Smooth muscle cell of the brain vasculature (primary cell): ENCODE measurements at places on chromosomes 3 and 15.

DNA sequence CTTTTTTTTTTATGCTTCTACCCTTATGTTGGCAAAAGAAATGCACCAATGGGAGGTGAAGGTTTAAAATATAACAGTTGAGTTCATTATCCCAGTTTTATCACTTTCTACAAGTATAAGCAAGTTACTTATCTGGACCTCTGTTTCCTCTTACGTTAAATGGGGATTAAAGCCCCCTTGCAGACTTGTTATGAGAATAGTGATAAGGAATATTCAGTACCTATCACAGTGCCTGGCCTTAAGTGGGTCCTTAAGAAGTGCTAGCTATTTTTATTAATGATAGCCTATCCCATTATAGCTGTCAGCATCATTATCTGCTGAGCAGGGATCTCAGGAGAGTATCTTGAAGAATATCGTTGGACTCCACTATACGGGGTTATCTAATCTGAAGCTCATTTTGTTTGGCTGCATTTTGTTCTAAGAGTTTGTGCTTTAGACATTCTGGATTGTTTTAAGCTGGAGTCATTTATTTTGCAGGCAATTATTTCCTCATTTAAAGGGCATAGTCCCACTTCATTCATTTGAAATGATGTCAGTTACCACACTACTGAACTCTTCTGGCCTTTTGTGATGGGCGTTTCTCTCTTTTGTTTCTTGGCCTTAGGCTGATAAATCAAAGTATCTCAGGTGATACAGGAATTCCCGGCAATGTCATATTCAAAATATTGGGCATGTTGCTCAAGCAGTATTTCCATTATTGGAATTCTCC, 28.8 kb downstream of the RAB8B start:
- DNase-seq, result no peak

DNA sequence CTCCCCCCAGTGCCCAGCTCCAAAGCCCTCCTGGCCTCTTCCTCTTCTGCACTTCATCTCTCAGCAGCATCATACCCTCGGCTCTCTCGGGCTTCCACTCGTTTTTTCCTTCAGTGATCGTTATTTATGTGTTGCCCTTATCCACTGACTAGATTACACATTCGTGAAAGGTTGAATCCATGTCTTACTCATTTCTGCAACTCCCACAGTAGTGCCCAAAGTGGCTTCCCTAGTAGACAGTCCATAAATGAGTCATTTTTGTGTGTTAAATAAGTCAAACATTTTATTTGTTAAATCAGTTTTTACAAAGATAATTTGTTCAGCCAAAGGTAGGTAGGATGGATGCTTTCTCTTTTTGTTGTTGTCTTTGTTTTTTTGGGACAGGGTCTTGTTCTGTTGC, 87.4 kb downstream of the CRTC3 start:
- no peak for DNase-seq

- DNase-seq, result no peak
Observed at GRCh38 chr3:70990723-70991122, 592.8 kb downstream of the FOXP1 start.

DNA sequence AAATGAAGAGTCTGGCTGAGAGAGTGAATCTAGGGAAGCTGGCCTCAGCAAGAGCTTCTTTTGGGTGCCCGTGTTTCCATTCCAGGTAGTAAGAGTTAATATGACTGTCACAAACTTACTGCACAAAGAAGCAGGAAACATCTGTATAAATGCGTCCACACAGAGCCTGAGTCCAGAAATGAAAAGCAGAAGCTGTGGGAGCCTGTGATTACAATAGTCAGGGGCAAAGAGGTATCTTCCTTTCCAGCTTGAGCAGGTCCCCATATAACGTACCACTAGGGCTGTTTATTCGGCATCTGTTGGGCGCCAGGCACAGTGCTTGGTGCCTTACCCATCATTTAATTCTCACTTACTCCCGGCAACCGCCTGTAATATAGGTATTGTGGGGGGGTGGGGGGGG, 40.5 kb upstream of the B3GNT5 start:
- no peak for DNase-seq

DNA sequence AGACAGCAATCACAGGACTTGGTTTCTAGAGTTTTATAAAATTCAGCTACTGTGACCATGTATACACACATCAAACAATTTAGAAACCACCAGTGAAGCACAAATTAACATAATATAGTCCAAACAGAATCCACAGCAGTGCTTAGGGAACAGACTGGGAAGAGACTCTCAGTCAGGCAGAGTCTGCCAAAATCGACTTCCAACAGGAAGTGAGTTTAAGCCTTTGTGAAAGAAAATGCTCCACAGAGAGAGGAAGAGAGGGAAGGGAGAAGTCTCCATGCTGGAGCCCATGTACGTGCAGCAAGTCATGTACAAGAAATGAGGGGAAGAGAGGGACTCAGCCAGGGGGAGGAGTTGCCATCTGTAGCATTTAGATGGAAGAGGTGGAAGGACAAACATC, 172.6 kb downstream of the IL5RA start:
- no peak for DNase-seq

DNA sequence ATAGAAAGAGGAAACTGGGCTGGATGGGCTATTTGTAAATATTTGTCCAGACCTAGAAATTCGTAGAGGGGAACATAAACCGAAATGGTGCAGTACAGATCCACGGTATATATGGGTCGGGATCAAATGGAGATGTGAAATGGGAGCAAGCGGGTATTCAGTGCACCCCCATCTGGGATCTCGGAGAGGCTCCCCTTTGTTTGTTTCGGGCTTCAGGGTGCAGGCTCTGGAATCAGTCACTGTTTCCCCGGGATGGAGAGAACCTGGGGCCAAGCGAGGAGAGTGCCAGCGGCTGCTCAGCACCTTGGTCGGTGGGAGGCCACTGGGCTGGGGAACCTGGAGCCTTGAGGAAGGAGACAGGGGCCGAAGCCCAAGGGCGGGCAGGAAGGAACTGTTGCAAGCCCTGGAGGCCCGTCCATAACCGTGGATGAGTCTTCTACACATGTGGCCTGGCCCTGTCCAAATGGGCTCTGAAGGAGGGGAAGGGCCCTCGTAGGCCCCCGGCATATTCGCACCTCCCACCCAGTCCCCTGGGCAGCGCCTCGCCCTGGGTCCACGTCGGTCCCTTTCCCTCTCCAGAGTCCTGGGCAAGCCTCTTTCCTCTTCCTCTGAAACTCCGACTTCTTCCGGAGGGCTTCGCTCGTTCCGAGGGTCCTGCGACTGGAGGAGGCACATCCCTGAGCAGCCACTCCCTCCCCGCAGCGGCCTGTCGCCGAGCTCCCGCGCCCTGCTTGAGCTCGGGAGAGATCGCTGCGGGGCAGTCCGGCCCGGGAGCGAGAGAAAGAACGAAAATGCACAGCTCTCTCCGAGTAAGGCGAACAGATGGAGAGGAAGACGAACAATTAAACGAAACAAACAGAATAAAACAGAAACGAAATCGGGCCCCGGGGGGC, 3.0 kb downstream of the ISL2 start:
- DNase-seq, result no peak

DNA sequence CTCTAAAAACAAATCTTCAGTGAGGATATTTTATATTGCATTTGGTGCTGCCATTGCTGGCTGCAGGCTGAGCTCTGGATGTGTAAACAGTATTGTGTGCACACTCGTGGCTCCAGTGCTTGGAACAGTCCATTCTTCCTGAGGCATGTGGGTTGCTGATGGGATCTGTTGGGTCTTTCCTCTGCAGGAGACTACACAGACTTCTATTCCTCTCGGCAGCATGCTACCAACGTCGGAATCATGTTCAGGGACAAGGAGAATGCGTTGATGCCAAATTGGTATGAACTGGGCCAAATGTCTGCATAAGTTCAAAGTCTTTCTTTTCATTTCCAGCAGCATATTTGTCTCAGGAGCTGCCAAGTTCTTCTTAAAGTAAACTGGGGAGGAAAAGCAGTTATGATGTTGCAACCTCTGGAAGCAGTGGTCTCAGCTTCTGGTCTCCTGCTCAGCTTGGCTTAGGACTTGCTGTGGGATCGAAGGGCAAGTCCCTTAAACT, 9.3 kb downstream of the FAH start:
- DNase-seq, result no peak

DNA sequence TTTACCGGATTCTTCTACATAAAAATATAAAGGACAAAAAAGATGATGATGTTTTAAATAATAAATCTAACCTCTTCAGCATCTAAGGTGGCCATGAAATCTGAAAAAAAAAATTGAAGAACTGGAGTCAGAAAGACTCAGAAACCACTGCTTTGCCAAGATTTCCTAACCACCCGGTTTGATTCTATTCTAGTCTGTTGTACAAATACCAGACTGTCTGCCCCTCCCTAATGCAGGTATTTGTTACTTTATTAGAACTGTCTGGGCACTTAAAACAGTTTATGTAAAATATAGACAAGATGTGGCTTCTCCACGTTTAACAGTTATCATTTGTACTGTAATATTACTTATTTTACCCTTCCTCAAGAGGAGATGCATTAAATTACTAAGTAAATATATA, 48.8 kb downstream of the UACA start:
- no peak for DNase-seq

DNA sequence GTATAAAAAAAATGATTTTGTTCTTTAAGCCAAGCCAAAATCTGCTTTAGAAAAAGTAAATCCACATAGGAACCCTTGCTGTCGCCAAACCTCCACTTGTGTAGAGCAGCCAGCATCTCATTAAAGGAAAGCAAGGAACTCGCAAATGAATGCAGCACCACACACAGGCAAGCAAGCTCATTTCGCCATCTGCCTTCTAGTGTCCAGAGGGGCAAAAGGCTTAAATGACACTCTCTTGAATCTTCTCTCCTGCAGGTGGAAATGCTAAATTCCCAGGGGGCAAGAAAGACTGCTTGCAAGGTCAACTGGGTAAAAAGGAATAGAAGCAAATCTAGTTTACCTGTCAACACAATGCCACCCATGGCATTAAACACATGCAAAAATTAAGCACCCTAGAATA, 2.4 kb downstream of the MB21D2 start:
- DNase-seq, result no peak

DNA sequence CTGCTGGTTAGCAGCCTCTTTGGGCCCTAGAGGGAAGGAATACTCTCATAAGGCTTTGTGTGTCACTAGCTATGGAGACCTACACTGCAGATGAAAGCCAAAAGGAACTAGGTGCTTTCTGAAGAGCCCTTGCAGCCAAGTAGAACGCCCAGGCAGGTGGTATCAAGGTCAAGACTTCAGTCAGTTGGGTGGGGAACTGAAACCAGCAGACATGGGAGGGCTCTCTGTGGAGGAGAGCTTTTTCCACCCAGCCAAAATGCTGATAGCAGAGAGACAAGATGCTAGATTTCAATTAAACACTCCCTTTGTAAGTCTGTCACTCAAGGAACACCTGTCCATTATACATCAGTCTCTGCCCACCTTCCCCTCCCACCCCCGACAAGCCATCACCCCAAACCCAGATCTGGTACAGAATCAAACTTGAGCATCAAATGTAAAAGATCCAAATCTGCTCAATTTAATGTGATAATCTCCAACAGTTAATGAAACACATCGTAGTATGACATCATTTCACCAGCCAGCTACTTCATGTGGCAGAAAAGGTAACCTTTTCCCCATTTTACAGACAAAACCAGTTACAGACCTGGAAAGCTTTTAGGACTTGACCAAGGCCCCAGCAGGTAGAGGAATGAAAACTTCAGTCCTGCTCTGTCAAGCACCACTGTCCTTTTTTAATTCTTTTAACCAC, 14.6 kb downstream of the MRPS25 start:
- DNase-seq, result no peak

- no peak for DNase-seq
Observed at GRCh38 chr15:31268911-31269784, 57.5 kb upstream of the KLF13 start.

GRCh38 chr3:30349507-30349906, 256.9 kb upstream of the TGFBR2 start:
- DNase-seq, result no peak

DNA sequence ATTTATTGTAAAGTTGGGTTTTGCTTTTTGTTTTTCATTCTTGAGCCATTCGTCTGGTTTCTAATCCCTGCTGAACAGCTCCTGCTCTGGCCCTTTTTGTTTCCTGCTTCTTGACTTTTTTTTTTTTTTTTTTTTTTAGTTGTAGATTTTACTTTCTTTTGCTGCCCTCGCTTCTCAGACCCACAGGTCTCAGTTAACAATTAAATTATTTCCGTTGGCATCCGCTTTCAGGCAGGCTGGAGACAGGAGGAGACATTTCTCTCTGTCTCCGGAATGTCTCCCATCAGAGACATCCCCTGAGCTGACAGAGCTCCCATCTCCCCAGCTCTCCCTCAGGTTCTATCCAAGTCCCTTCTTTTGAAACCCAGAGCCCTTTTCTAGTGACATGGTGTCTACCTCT, 68.6 kb downstream of the SLC6A6 start:
- no peak for DNase-seq

- DNase-seq, result no peak
Observed at GRCh38 chr3:49428752-49429080, 408 bp downstream of the NICN1 start.

DNA sequence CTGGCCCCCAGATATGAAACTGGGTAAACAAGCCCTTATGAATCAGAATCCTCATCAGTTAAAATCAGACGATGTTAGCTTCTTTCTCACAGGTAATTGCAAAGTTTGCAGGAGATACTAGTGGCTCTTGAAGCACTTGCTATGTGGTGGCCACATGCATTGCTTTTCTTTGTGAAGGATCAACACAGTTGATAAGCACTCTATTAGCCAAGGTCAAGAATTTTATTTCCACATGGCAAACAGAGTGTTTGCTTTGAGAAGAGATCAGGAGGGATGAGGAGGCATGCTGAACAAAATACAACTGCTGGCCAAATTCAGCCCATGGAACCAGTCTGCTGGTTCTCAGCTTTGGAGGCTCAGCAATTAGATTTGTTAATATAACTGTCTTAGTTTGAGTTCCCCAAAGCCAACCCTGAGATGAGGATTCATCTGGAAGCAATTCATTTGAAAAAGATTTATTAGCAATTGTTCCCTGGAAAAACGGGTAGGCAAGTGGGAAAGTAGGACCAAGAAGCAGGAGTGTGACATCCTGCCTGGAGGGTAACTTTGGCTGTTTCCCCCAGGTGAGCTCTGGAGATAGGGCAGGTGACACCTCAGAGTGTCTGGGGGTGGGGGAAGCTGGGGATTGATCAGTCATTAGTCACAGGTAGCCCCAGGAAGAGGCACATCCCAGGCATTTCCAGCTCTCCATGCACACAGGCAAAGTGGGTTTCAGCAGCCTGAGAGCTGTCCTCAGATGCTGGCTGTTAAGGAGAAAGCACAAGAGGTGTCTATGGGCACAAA, 180.3 kb downstream of the ABHD5 start:
- no peak for DNase-seq

GRCh38 chr15:93478947-93479346, 389.9 kb upstream of the RGMA start:
- DNase-seq, result no peak

DNA sequence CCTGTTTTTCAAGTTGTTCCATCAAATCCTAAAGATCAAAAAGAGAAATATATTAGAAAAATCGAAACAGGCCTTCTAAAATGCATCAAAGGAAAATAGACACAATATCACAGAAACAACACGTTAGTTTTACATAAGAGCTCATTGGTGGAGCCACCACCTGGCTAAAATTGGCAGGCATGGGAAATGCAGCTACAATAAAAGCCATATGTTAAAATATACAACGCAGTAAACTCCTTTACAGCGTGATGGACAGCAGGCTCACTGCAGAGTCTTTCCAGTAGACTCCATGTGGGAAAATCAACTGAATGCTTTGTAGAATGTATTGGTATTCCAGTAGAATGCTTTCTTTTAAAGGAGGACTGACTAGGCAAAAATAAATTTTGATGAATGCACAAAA, 40.9 kb upstream of the MYO5C start:
- DNase-seq, result no peak
